ENCODE measurements at places on chromosomes 2 and 18.
A peak's percentile ranks its signal among the peaks of the same experiment; 100 is the strongest.

- peak; percentile 73 for DNase-seq
Observed at GRCh38 chr18:11981543-11982366, 448 bp downstream of the IMPA2 start.

DNA sequence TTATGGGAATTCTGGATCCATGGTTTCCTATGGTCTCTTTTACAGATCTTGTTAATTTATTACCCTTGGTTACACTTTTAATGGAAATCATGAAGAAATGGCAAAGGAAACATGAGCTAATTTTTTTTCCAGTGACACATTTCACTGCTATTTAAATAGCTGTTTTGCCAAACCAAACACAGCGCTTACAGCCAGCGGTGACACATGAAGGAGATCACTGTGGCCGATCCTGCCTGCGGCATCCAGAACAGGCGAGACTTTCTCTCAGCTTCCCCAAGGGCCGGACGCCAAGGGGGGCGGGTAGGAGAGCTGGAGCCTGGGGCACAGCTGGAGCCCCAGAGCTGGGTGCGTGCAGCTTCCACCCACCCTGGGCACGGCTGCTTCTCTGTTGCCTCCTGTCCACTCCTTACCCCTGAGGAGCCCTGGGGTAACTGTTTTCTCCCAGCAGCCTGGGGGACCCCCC is 81.4 kb upstream of the PKDCC start:
- DNase-seq = peak; percentile 86

DNA sequence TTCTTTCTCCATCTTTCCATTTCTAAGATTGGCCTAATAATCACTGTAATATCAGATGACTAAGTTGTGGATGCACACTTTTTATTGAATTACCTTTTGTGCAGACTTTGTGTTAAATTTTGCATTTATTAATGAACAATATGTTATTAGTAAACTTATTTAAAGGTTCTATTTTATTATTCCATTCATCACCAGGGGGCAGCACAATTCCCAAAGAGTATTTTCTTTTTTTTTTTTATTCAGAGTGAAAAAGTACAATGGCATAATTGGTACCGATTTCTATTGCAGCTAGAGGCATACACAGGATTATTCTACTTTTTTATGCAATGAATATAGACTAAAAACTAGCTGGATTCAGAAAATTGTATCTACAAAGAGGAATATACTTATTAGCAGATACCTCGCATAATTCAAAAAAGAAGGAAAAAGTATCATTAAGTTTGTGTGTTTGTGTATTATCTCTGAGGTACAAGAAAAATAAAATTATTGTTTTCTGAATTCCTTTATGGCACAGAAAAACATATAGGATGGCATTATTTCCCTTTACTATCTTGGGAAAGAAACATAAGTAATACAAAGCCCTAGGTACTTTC is 390.6 kb downstream of the ERBB4 start:
- no peak for DNase-seq

GRCh38 chr2:234075518-234075915 is 25.0 kb downstream of the SPP2 start:
- DNase-seq = no peak

- DNase-seq = no peak
Observed at GRCh38 chr2:195300631-195301030, 356.4 kb upstream of the SLC39A10 start.

DNA sequence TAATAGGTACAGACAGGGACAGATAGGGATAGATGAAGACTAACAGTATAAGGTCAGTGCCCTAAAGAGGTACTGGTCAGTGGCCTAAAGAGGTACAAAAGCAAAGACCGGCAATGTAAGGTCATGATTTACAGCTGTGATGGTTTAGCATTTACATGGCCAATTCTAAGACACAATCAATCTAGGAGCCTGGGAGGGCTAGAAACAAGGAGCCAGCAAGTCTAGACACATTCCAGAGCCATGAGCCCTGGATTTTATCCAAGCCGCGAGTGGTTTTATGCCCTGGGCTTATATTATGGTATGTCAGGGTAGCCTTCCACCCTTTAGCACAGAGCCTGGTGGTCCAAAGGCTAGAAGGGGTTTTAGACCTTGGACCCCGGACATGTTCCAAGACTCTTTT is 124.2 kb downstream of the CBLN2 start:
- DNase-seq = no peak

GRCh38 chr2:195899226-195899625 is 169.4 kb downstream of the DNAH7 start:
- no peak for DNase-seq

- no peak for DNase-seq
Observed at GRCh38 chr2:59296279-59296678, 1055.2 kb upstream of the FANCL start.

DNA sequence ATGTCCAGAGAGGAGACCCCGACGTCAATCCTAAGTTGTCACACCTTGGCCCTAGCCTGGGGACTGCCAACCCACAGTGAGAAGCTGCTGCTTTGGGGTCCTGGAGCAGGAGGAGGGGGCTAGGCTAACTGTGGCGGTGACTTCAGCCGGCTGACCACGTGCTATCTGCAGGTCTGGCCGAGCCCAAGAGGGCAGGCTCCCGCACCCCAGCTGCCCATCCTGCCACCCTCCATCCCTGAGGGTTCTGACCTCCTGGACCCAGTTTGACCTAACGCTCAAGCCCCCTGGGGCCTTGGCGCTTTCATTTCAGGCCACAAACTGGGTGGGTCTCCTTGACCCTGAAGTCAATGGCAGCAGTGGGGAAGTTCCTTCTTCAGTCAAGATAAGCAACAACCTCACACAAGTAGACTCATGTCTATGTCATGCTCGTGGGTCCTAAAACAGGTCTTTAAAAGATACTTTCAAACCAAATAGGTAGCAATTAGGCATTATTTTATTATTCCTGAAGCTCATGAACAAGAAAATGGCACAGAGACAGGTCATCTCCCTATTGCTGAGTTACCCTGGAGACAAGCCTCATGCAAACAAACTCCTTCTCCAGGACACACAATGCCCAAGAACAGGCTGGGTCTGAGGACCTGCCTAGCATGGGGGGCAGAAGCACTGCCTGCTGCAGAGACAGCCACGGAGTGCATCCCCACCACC is 2.3 kb downstream of the HES6 start:
- DNase-seq = peak; percentile 25

DNA sequence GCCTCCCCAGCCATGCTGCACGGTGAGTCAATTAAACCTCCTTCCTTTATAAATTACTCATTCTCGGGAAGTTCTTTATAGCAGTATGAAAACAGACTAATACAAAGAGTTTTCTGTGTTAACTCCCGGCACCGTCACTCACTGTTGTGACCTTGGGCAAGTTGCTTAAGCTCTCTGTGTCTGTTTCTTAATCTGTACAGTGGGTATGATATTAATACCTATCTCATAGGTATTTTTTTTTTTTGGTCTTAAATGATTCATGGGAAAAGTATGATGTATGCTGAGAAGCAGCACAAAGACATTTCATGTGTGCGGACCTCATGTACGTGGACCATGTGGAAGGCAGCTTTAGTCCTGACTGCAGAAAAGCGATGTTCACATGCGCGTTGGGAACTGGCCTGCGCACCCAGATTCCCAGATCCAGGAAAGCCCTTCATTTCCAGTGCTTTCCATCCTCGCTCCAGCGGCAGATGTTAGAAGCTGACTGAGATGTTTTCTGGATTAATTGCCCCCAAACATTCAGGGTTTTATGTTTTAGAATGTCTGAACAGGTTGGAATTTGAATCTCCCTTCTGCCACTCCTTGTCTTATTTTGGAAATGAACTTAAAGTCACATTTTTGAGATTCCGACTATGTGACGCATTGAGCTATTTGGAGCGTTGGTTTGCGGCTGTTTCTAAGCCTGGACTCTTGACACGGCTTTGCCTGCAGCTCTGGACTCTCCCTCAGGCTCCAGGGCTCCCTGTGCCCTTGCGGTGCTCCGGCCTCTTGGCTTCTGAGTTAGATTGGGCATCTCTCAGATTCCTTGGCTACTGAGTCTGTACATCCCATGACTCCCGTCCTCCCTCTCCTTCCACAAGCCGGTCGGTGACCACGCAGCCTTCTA is 61.4 kb downstream of the SLC4A3 start:
- DNase-seq = no peak

GRCh38 chr2:48397281-48397680 is 132.7 kb upstream of the STON1 start:
- no peak for DNase-seq

GRCh38 chr2:151289972-151290866 is 751 bp upstream of the NMI start:
- peak; percentile 49 for DNase-seq

- DNase-seq = no peak
Observed at GRCh38 chr2:217099561-217099960, 239.7 kb upstream of the TNP1 start.

GRCh38 chr2:203743441-203743981 is 37.1 kb downstream of the CD28 start:
- DNase-seq = no peak

- no peak for DNase-seq
Observed at GRCh38 chr18:76938619-76939018, 116.3 kb downstream of the ZNF236 start.

DNA sequence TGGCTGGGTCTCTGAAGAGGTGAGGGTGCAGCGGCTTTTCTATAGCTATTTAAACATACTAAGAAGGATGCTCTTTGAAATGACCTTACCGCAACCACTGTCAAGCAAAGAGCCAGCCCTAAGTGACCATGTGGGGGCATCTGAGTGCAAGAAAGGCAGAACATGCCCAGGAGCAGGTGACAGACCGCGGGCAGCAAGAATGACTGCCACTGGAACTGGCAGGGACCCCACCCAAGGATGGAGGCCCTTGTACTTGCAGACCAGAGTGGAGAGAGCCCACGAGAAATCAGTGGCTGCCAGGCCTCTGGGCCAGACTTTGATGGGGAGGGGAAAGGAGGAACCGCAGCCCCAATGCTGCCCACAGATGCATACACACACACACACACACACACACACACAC is 33.1 kb downstream of the DNMT3A start:
- no peak for DNase-seq

DNA sequence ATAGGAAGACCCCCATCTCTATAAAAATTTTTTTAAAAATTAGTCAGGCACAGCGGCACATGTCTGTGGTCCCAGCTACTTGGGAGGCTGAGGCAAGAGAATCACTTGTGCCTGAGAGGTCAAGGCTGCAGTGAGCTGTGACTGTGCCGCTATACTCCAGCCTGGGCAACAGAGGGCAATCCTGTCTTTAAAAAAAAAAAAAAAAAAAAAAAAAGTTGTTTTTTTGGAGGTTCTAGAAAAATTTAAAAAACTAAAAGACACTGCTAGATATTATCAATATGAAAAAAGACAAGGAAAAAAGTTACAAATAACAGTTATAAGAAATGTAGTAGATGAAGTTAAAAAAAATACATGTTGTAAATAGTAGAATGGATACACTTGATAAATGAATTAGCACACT is 56.1 kb upstream of the C2orf15 start:
- no peak for DNase-seq

GRCh38 chr18:72375618-72376017 is 168.5 kb downstream of the CBLN2 start:
- DNase-seq = peak; percentile 59

- no peak for DNase-seq
Observed at GRCh38 chr2:194182888-194183287, 1474.1 kb upstream of the SLC39A10 start.

- DNase-seq = no peak
Observed at GRCh38 chr2:148756292-148756975, 111.9 kb downstream of the EPC2 start.

DNA sequence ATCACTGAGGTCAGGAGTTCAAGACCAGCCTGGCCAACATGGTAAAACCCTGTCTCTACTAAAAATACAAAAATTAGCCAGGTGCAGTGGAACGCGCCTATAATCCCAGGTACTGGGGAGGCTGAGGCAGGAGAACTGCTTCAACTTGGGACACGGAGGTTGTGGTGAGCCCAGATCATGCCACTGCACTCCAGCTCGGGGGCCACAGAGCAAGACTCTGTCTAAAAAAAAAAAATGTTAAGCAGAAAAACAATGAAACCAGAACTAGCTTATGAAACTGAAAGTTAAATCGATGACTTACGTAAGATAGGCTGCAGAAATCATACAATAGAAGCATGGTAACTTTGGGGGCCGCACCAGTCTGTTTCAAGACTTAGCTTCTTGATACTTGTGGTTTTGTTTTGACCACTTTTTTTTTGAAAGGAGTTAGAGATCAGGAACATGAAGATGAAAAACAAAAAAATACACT is 6.2 kb upstream of the GPR155 start:
- no peak for DNase-seq

GRCh38 chr2:192190474-192190873 is 4.3 kb downstream of the TMEFF2 start:
- DNase-seq = no peak

GRCh38 chr2:227772197-227772661 is 26.5 kb downstream of the SCYGR8 start:
- DNase-seq = no peak

DNA sequence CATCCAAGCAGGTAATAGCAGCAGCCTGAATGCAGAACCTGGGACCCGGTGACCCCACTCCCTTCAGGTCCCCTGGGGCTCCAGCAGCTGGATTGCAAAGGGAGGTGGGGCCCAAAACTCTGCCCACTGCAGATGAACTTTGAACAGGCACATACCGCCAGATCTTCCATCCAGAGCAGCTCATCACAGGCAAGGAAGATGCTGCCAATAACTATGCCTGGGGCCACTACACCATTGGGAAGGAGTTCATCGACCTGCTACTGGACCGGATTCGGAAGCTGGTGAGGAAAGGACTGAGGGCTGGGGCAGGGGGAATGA is 9.2 kb upstream of the DNAJB2 start:
- no peak for DNase-seq

- DNase-seq = no peak
Observed at GRCh38 chr2:8125741-8126711, 555.8 kb upstream of the ID2 start.

GRCh38 chr2:119810049-119810630 is 50.4 kb downstream of the PTPN4 start:
- DNase-seq = no peak

DNA sequence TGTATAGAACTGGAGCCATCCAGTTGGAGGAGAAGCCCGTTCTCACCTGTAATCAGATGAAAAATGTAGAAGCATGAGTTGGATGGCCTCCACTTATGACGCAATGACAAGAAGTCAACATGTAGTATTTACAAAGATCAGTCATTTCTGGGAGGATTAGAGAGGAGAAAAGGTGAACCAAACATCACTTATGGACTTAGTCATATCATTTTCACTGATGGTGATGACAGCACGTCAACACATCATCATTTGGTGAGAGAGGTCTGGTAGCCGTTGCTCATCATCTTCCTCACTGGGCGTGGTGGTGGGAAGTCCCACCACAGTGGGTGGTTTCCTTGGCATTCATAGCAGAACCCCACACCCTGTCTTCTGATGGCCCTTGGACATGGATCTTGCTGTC is 264.2 kb upstream of the EPAS1 start:
- DNase-seq = no peak
